Activated CD4-positive, alpha-beta T cell treated with anti-CD3 and anti-CD28 coated beads for 4 hours (primary cell): ENCODE measurements at places on chromosomes 3 and 15.

- no peak for DNase-seq
These were observed 88.7 kb upstream of the AADACL2 start for GRCh38 chr3:151644986-151645385.

DNA sequence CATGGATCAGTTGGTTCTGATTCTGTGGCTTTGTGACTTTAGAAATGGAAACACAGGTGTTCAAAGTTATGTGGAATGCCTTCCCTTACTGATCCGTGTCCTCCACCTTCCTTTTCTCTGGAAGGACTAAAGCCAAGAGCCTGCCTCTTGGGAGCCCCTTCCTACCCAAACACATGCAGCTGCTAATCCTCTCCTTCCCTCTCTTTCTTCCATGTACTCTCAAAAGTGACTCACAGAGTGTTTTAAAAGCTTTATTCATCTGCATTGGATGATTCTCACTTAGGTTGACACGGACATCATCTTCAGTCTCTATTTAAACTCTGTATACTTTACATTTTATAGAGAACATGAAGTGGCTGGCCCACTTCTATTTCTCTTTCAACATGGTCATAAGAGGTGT lies 856.5 kb upstream of the ARPP21 start:
- no peak for DNase-seq

- DNase-seq = no peak
These were observed 287.6 kb upstream of the C2CD4B start for GRCh38 chr15:62452667-62453066.

- DNase-seq = no peak
These were observed 35.2 kb downstream of the PARP15 start for GRCh38 chr3:122612696-122613095.

- DNase-seq = no peak
These were observed 38.0 kb downstream of the PRICKLE2 start for GRCh38 chr3:64187065-64187959.

- DNase-seq = no peak
These were observed 194.0 kb upstream of the FEZF2 start for GRCh38 chr3:62567097-62568021.

- DNase-seq = no peak
These were observed 125.4 kb upstream of the CCDC54 start for GRCh38 chr3:107251819-107252218.
